ENCODE measurements at places on chromosomes 2 and 18.

- no peak for DNase-seq
These were observed 75.5 kb upstream of the TXNDC2 start for GRCh38 chr18:9810299-9810698.

GRCh38 chr2:149451417-149452165, 121.2 kb downstream of the LYPD6 start:
- DNase-seq, result no peak

- no peak for DNase-seq
These were observed 22.0 kb downstream of the TMEM127 start for GRCh38 chr2:96243843-96244242.

GRCh38 chr18:67301592-67301991, 214.9 kb downstream of the DSEL start:
- DNase-seq, result no peak

- no peak for DNase-seq
These were observed 40.4 kb upstream of the MTIF2 start for GRCh38 chr2:55309446-55309845.

DNA sequence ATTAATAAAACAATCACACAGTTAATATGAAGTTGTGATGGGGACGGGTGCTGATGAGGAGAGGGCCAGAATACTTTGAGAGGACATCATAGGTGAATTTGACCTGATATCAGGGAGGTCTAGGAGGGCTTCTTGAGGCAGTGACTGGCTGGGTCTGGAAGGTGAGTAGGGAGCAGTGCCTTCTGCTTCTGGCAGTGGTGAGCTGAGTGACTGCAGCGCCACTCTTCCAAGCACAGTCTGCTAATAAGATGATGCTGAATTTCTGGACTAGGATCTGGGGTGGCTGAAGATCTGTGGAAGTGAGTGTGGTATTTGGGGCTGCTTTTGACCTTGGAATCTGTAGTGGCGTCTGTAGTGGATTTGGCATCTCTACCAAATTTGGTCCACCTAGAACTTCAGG, 5.5 kb downstream of the DGKD start:
- DNase-seq, result no peak

- DNase-seq, result no peak
These were observed 823 bp upstream of the RNU2-63P start for GRCh38 chr2:88016960-88017779.

DNA sequence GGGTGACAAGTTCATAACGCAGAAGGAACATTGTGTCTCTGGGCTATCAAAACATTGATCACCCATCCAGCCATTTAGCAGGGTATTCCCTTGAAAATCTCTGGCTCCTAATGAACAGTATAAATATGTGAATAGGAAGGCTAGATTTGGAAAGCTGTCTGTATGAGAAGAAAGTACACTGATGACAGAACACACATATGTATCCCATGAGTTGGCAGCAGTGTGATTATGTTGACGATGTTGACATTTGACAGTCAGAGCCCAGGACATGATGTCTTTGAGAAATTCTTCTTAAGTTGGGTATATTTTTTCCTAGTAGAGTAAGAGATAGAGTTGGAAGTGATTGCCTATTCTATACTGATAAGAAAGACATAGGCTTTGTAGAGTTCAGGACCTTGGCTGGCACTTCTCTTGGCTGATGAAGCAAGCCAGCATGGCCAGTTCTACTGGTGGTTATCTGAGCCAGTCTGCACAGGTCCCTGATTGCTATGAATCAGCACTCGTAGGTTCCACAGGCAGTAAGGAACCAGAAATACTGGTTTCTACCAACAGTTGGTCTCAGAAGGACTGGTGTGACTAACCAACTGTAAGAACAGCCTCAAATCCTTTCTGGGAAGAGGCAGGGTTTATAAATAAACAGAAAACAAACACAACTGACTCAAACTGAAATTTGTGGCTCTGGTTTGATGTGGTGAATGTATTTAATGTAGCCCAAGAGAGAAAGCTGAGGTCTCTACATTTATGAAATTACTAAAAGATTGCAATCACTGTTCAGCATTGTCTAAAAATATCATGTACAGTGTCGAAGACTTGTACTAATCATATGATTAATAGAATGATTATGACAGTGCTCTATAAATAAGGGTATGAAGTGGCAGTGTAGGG, 43.9 kb upstream of the RAPH1 start:
- no peak for DNase-seq
